ENCODE measurements at places on chromosomes 3 and 15.

DNA sequence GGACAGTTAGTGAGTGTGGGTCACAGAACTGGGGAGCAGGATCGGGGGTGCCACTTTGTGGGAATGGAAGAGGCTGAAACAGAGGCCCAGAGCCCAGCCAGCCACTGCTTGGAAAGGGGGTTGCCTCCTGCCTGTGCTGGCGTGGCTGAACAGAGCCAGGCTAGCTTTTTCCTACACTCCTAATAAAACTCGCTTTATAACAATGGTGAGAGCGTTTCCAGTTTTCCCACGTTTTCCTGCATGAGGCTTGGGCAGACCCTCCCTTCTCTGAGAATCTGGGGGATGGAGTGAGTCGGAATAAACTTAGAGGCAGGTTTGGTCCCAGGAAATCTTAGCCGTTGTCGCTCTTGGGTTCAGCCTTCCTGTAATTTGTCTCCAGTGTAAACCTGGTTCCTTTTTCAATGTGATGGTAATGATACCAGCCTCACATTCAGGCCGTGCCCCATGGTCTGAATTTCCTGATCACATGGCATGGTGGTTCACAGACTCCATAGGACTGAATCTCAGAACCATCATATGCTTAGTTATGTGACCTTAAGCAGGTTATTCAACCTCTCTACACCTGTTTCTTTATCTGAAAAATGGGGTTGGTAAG, 6.5 kb upstream of the FGD5 start:
- DNase-seq = no peak

DNA sequence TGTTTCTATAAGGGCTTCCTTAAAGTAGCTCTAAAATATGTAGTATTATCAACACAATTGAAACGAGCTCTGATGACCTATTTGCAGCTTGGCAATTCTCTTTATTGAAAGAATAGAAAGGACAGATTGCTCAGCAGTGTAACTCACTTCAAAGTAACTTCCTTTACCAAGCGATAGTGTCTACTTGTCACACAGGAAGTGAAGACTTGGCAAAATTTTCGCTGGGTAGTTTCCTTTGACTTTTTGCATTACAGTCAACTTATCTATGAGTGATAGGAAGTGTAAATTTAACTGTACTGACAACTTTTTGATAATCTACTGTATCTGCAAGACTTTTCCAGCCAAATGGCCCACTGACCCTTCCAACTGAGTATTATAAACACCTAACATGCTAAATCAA, 22.8 kb downstream of the SLC9A9 start:
- DNase-seq = no peak

- DNase-seq = peak; percentile 40
Observed at GRCh38 chr3:32176989-32177701, 61.3 kb upstream of the CMTM8 start.

DNA sequence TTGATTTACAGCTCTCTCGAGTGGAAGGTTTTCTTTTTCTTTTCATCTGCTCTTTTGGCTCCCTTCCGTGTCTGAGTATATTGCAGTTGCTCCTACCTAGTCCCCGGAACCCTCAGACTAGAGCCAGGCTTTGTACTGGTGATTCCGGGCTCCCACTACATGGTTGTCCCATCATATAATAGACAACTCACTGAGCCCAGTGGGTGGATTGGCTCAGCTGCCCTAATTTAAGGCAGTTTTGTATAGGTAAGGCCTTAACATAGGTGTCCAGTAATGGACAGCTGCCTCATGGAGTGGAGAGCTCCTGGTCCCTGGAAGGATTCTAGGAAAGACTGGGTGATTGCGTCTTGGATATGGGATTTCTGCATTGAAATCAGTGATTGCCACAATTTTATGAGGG, 58.0 kb downstream of the KY start:
- no peak for DNase-seq

- no peak for DNase-seq
Observed at GRCh38 chr3:191296041-191296541, 33.1 kb upstream of the CCDC50 start.

GRCh38 chr3:65583188-65583587, 455.5 kb downstream of the MAGI1 start:
- no peak for DNase-seq

GRCh38 chr3:192928016-192928415, 10.4 kb upstream of the MB21D2 start:
- no peak for DNase-seq

DNA sequence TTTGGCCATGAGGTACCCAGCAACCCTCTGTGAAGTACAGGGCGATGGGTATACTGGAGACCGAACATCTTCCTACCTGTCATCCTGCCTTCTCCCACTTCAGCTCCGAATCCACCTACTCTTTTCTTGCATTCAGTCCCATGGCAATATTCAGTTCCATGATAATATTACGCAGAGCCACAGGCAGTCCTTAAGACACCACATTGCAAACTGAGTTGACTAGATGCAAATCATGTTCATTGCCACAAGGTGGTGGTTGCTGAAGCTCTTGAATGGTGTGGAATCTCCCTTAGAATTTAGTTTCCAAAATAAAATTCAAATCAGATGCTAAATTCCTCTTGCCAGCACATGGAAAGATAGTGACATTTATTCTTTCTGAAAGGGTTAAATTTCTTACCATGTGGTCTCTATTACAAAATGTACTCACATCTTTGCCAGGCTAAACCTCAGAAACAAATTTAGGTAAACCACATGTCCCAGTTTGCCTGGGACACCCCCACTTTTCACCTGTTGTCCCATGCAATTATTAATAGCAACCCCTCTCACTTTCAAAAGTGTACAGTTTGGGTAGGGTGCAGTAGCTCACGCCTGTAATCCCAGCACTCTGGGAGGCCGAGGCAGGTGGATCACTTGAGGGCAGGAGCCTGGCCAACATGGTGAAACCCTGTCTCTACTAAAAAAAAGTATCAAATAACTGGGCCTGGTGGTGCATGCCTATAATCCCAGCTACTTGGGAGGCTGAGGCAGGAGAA, 1.7 kb upstream of the NME9 start:
- DNase-seq = no peak

- DNase-seq = no peak
Observed at GRCh38 chr3:11159421-11159904, 5.2 kb downstream of the HRH1 start.

- no peak for DNase-seq
Observed at GRCh38 chr3:11567516-11568467, 75.9 kb downstream of the VGLL4 start.

DNA sequence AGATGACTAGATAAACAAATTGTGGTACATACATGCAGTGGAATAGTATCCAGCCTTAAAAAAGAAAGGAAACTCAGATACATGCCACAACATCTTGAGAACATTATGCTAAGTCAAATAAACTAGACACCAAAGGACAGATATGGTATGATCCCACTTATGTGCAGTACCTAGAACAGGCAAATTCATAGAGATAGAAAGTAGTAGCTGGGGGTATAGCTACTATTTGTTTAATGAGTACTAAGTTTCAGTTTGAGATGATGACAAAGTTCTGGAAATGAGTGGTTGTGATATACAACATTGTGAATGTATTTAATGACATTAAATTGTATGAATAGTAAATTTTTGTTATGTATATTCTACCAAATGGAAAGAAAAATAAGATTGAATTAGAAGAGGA, 477.2 kb upstream of the CFAP20DC start:
- no peak for DNase-seq

DNA sequence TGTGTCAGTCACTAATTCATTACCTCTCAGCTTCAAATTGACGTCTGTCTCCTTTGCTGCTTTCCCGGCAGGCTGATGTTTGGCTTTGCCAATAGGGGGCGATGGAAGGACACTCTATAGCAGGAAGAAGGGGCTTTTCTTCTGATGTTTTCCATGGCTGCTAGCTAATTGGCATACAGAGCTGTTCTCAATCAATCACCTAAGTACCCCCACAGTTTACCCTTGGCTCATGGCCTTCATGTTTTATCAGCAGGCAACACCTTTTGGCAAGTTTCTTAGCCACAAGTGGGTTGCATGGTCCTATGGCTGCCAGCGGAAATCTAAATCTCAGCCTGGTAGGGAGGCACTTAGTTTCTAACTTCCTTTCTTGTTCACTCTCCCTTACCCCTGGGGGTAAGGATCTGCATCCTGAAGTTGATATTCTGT, 45.0 kb downstream of the ESYT3 start:
- no peak for DNase-seq

DNA sequence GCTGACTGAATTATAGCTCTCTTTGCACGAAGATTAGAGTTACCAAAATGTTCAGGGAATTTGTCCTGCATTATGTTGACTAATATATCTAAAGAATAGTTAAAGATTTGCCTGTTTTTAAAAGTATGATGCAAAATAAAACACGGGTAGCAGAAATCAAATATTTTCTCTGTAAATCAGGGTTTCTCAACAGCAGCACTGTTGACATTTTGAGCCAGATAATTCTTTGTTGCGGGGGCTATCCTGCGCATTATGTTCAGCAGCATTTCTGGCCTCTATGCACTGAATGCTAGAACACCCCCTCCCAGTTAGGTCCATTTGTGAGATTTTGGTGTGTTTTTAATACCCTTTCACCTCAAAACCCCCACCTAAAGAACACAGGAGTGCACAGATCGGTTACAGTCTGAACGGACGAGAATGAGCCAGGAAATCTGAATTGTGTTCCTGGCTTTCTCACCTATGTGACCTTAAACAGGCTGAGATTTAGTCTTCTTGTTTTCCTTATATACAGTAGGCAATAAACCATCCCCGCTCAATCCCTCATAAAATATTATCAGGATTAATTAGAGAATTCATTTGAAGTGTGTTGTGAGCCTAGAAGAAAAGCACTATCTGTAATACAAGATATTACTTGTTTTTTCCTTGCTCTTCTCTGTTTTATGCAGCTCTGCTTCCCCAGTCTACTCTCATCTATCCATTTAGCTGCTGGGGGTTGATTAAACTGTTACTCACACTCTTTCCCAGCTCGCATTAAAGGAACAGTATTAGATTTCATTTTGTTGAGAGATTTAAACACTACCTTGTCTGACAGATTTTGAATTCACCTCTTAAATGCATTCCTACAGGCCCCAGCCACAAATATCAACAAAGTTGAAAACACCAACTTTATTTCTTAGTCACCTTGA, 247.5 kb upstream of the GOLIM4 start:
- DNase-seq = no peak

DNA sequence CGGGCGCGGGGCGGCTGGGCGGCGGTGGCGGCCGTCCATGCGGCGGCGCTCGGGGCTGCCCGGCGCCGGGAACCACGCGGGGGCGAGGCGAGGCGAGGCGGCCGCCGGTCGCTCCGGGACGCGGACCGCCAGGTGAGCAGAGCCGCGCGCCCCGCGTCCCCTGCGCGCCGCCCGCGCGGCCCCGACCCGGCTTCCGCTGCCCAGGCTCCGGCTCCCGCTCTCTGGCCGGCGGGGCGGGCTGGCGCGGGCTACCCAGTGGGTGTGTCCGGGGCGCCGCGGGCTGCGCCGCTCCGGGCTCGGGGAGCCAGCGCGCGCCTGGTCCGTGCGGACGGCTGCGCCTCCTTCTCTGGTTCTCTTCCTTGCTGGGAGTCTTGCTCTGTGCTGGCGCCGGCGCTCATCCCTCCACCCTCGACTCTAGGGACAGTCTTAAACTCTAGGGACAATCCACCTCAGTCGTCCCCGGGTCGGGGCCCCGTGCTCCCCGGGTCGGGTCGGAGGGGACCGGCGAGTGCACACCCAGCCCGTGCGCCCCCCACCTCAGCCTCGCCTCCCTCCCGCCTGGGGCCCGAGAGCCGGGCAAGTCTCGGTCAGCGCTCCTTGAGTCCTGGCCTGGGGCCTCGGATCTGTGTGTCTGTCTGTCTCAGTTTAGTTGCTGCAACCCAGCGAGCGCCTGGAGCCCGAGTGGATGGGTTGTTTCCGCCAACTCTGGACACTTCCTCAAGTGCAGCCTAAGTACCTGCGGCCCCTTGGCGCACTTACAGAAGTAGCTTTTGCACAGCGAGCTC, 488 bp downstream of the THSD4 start:
- DNase-seq = no peak

DNA sequence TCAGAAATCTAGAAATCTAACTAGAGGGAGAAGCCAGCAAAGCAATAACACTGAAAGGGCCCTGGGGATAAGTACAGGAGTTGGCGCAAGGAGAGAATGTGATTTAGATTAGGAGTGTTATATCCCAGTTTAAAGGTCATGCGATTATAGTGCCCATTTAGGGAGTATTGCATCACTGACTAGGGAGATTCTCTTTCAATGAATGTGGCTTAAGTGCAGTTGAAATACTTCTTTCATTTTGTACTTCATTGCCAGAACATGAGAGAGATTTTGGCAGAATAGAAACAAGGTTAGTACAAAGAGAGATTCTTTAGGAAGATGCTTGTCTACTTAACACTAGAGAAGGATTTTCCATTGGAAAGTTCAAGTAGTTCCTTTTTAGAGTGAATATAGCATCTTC, 13.9 kb downstream of the ROBO2 start:
- no peak for DNase-seq

DNA sequence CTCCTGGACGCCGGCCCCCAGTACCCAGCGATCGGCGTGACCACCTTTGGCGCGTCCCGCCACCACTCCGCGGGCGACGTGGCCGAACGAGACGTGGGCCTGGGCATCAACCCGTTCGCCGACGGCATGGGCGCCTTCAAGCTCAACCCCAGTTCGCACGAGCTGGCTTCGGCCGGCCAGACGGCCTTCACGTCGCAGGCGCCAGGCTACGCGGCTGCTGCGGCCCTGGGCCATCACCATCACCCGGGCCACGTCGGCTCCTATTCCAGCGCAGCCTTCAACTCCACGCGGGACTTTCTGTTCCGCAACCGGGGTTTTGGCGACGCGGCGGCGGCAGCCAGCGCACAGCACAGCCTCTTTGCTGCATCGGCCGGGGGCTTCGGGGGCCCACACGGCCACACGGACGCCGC, 956 bp downstream of the ZIC1 start:
- no peak for DNase-seq

- no peak for DNase-seq
Observed at GRCh38 chr3:9769012-9769411, 735 bp downstream of the CAMK1 start.

DNA sequence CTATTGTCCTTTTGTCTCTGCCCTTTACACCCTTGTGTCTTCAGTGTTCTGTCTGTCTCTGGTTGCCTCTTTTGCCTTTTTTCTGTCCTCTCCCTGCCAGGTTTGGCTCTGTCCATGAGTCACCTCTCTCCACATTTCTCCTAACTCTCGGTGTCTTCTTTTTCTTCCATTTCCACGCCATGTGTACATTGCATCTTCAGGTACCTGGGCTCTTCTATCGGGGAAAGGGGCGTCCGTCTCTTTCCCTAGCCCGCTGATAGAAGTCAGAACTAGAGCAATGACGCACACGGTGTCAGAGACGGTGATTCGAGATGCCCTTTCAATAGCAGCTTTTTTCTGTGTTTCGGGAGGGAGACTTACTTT, 641 bp downstream of the OPA1 start:
- peak; percentile 16 for DNase-seq

DNA sequence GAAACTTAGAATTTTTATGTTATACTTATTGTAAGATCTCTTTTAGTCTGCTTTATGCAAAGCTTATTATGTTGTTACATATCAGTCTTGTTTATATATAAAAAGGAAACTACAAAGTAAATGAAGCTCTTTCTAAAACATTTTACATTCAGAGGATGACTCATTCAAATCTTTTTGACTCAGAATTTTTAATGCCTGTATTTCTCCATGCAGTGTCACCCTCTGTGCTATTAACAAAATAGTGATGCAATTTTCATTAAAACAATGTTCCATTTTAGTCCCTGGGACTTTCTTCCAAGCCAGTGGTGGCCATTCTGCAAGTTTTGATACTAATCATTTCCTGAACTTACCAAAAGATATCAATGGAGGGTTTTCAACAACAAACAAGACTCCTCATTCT, 216.1 kb downstream of the NAALADL2 start:
- DNase-seq = no peak

Measured in T follicular helper cell (primary cell).